PC-9 (cell line): ENCODE measurements at places on chromosomes 6 and 20.

- no peaks in the 10 kb centered on the region for H3K27me3 ChIP-seq
- H3K27ac ChIP-seq, result no peak overlapping the region
- no peak for DNase-seq
- no peak overlapping the region for H3K4me3 ChIP-seq
- no peaks in the 10 kb centered on the region for H3K36me3 ChIP-seq
Observed at GRCh38 chr20:43040427-43040826, 149.3 kb downstream of the PTPRT start.

GRCh38 chr20:36334281-36335205 is 28.4 kb downstream of the DLGAP4 start:
- H3K27ac ChIP-seq, result no peak overlapping the region
- H3K36me3 ChIP-seq, result no peaks in the 10 kb centered on the region
- H3K4me1 ChIP-seq, result no peaks in the 10 kb centered on the region
- 0 out of 2 replicates have a peak, but pooled peaks cover 4% of the 10 kb centered on the region for H3K27me3 ChIP-seq
- no peak for DNase-seq

- no peak overlapping the region for H3K27ac ChIP-seq
- H3K27me3 ChIP-seq, result no peaks in the 10 kb centered on the region
- H3K4me3 ChIP-seq, result no peak overlapping the region
Observed at GRCh38 chr6:129455126-129455769, 254.7 kb downstream of the ARHGAP18 start.

- DNase-seq, result no peak
- H3K36me3 ChIP-seq, result no peaks in the 10 kb centered on the region
- H3K27ac ChIP-seq, result no peak overlapping the region
- H3K4me3 ChIP-seq, result no peak overlapping the region
Observed at GRCh38 chr20:23127506-23128279, 41.6 kb upstream of the CD93 start.

- H3K36me3 ChIP-seq, result no peaks in the 10 kb centered on the region
- peaks cover 54% of the 10 kb centered on the region for H3K27me3 ChIP-seq
- no peak for DNase-seq
- H3K27ac ChIP-seq, result no peak overlapping the region
- no peak overlapping the region for H3K4me3 ChIP-seq
Observed at GRCh38 chr6:168054765-168055560, 24.0 kb downstream of the FRMD1 start.

DNA sequence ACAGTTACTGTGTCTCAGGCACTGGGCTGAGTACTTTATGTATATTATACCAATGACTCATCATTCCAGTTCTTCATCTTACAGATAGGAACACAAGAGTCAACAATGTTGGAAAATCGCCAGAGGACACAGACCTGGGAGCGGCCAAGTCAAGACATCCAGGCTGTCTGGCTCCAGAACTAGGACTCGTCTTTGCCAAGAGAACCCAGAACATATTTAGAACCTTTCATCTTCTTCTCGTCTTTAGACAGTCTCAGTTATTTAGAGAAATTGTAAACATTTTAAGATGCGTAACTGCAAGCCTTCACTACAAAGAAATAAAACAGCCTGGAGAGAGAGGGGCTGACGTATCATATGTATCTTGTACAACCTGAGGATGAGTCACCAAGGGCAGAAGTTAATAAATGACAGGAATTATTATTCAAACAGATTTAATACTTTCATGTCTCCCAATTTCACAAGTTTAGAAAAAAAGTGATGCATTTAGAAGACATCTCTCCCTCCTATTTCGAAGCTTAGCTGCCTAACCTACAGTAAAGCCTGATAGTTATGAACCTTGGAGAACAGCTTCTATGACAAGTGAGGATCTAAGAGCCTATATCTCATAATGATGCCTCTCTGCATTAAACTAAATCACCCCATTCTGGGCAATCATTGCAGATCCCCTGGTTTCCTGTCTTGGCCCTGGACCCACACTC is 43.4 kb downstream of the SLC22A3 start:
- peak overlapping the region; percentile 14; the same call in 1 of the 2 replicates for H3K4me3 ChIP-seq
- peaks cover 36% of the 10 kb centered on the region for H3K4me1 ChIP-seq
- no peaks in the 10 kb centered on the region for H3K27me3 ChIP-seq
- peak; percentile 78 for DNase-seq

DNA sequence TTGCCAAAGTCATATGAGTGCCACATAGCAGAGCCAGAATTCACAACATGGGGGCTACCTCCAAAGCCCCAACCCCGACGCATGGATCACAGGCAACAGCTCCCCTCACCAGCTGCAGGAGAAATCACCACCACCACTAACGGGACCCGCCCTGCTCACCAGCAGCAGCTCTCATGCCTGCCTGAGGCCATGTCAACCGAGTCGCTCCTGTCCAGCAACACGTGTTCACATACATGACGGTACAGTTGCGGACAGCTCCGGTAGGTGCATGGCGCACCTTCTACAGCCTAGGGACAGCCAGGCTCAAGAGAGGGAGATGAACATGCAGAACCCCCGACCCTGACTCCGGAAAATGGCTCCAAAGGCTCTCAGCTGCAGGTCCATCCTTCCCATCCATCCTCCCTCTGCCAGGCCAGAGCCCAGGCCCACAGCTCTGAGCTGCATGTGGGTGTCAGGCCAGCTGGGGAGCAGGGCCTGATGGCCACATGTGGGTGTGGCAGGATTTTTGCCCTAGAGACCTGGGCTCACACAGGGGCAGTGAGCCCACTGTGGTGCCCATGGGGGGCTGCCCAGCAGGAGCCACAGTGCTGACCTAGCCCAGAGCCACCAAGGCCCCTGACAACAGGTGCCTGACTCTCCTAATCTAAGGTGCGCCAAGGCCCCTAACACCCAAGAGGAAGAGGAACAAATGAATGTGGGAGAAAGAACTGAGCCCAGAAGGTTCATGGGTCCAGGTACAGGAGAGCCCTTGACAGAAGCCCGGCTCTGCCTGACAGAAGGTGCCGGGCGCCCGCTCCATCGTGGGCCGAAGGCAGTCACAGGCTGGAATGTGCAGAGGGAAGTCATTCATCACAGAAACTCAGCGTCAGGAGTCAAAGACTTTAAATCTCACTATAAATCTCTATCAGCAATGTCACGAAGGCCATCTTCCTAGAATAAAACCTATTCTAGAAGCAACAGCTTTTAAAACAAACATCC is 10.5 kb downstream of the RPS6KA2 start:
- no peak overlapping the region for H3K4me3 ChIP-seq
- H3K4me1 ChIP-seq, result peaks cover 42% of the 10 kb centered on the region
- no peaks in the 10 kb centered on the region for H3K27me3 ChIP-seq
- H3K36me3 ChIP-seq, result no peaks in the 10 kb centered on the region

GRCh38 chr6:170362121-170362520 is 55.6 kb downstream of the FAM120B start:
- DNase-seq, result no peak
- no peaks in the 10 kb centered on the region for H3K27me3 ChIP-seq
- no peak overlapping the region for H3K27ac ChIP-seq
- H3K4me1 ChIP-seq, result no peaks in the 10 kb centered on the region
- H3K36me3 ChIP-seq, result no peaks in the 10 kb centered on the region
- H3K4me3 ChIP-seq, result no peak overlapping the region

DNA sequence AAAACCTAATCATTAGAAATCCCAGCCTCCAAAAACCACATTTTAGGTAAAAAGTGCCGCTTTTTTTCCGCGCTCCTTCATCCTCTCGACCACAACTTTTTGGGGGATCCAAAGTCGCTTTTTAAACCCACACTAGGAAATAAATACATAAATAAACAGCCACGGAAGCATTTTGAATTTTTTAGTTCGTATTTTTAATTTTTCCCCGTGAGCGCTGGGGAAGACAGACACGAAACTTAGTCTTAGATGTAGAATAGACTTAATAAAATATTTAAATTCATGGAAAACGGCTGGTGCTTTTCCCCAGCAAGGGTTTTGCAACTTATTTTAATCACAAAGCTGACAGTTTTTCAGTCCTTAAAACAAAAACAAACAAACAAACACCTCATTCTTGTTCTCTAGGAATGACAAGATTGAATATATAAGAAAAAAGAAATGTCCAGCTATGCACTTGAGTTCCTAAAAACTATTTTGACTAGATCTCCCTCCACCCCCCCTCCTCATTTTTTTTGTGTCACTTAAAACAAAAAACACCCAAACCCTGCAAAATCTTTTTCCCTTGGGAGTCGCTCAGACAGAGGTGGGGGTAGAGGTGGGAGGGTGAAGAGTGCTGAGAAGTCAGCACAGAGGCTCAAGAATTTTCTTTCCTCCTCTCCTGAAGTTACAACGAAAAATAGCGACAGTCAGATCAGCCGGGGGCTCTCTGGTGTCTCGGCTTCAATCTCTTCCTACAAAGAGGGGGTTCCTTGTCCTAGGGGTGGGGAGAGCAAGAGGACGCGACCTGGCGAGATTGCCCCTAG is 43.4 kb upstream of the SUPT3H start:
- H3K27me3 ChIP-seq, result no peaks in the 10 kb centered on the region
- peaks cover 22% of the 10 kb centered on the region for H3K4me1 ChIP-seq
- H3K4me3 ChIP-seq, result peak overlapping the region; percentile 98

- peaks cover 15% of the 10 kb centered on the region for H3K4me1 ChIP-seq
- no peaks in the 10 kb centered on the region for H3K27me3 ChIP-seq
- H3K27ac ChIP-seq, result no peak overlapping the region
- H3K36me3 ChIP-seq, result no peaks in the 10 kb centered on the region
- no peak overlapping the region for H3K4me3 ChIP-seq
Observed at GRCh38 chr6:146965110-146965689, 239.0 kb upstream of the STXBP5 start.

DNA sequence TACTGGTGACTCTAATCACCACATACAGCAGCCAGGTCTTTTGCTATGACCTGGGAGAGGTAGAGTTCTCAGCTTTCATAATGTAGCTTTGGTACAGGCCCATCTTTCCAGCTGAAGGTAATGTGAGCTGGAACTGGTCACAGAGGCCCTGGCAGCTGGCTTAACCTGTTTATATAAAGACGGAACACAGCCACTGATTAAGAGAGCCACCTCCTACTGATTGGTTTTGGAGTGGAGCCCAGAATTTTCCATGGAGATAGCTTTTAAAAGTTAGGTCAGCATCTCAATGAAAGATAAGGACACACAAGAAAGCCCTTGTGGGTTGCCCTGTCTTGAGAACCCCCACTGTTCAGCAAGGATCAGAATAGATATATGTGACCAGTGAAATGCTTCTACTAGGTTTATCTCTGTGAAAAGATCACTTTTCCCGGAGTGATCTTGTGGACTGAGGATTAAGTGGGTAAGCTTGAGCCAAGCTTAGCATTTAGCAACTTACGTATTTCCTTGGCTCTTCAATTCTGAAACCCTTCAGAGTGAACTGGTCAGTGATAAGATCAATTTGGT is 213.7 kb upstream of the CITED2 start:
- peaks cover 67% of the 10 kb centered on the region for H3K4me1 ChIP-seq
- H3K27me3 ChIP-seq, result no peaks in the 10 kb centered on the region
- no peaks in the 10 kb centered on the region for H3K36me3 ChIP-seq

DNA sequence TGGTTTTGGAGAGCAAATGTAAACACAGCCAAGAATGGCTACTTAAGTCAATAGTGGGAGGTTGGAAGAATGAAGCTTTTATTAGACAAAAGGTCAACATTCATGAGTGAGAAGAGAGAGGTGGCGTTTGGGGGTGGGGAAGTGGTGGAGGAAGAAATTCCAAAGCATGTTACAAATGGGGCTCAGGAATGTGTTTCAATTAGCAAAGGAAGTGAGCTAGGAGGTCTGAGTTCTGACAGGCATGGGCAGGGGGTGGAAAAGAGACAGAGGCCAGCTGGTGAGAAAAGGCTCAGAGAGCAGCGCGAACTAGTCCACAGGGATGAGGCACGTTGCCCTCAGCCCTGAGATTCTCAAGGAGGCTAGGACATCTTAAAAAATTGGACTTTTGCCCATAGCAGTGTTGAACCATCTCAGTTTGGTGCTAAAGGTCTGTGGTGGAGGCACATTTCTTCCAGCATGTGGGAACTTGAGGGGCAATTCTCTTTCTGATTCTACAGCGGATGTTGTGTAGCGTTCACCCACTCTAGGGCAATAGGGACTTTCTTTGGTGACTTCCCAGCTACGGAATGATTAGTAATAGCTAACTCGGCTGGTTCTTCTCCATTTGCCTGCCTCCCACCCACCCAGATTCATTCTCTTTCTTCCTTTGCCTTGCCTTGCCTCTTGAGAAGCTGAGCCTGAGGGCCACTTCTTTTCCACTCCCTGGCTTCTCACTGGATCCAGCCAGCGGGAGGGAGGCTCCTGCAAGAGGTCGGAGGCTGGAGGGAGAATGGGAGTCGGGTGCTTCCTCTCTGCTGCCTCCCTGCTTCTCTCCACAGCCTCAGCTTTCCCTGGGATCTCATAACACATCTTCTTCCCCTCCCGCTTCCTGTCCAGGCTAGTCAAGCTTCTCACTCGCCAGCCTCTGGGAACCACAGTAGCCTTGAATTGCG is 45.1 kb upstream of the NEDD9 start:
- H3K4me3 ChIP-seq, result no peak overlapping the region
- peak; percentile 56 for DNase-seq
- H3K27ac ChIP-seq, result no peak overlapping the region
- H3K36me3 ChIP-seq, result no peaks in the 10 kb centered on the region
- no peaks in the 10 kb centered on the region for H3K27me3 ChIP-seq
- peaks cover 10% of the 10 kb centered on the region; the same call in 1 of the 2 replicates for H3K4me1 ChIP-seq

DNA sequence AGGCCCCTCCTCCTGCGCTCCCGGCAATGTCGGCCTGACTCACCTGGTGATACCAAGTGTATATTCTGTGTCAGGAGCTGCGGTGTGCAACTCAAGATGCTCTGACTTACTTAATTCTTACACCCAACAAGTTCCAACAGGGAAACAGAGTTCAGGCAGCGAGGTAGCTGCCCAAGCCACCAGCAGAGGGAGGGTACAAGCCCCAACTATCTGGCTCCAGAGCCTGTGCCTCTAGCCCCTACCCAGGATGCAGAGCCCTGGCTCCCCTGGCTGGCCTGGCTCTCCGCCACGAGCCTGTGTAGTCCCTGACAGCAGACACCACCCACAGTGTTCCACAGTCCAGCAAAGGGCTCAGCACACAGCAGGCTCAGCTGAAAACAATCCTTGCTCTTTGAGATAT is 34.9 kb downstream of the C20orf203 start:
- no peak for DNase-seq
- no peaks in the 10 kb centered on the region for H3K36me3 ChIP-seq
- no peaks in the 10 kb centered on the region for H3K27me3 ChIP-seq
- H3K4me1 ChIP-seq, result 0 out of 2 replicates have a peak, but pooled peaks cover 9% of the 10 kb centered on the region
- H3K27ac ChIP-seq, result no peak overlapping the region

GRCh38 chr6:11500008-11500407 is 37.5 kb upstream of the TMEM170B start:
- no peaks in the 10 kb centered on the region for H3K36me3 ChIP-seq
- H3K27ac ChIP-seq, result no peak overlapping the region
- no peak for DNase-seq
- H3K4me3 ChIP-seq, result no peak overlapping the region
- H3K4me1 ChIP-seq, result peaks cover 11% of the 10 kb centered on the region
- H3K27me3 ChIP-seq, result no peaks in the 10 kb centered on the region

DNA sequence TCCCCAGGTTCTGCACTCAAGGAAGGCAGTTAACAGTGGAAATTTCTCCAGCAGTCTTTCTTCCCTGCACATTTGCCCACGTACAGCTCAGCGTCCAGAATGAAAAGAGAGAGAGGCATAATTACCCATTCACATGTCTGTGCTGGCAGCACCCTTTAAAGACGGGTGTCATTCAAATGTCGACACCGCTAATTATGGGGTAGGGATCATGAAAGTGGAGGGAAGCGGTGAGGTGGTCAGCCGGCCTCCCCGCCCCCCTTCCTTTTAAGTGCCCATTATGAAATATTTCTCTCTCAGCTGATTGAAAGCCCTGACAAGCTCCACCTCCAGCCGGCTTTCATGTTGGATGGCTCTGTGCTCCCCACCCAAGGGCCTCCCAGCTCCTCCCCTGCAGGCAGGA is 246.1 kb downstream of the BMP7 start:
- no peak overlapping the region for H3K4me3 ChIP-seq
- H3K36me3 ChIP-seq, result no peaks in the 10 kb centered on the region
- no peaks in the 10 kb centered on the region; the same call in 1 of the 2 replicates for H3K27me3 ChIP-seq
- H3K27ac ChIP-seq, result no peak overlapping the region
- no peak for DNase-seq
